Stimulated activated CD8-positive, alpha-beta memory T cell treated with anti-CD3 and anti-CD28 coated beads, Interleukin-7, amount 100 ng/mL, for 24 hours (primary cell): ENCODE measurements at places on chromosomes 12 and 14.
A peak's percentile ranks its signal among the peaks of the same experiment; 100 is the strongest.

GRCh38 chr12:1309613-1310012, 284.8 kb downstream of the FBXL14 start:
- DNase-seq = no peak

- DNase-seq = no peak
Measured at GRCh38 chr14:51094282-51094821, 553 bp downstream of the TRIM9 start.

- no peak for DNase-seq
Measured at GRCh38 chr12:71721783-71722505, 32.7 kb upstream of the RAB21 start.

DNA sequence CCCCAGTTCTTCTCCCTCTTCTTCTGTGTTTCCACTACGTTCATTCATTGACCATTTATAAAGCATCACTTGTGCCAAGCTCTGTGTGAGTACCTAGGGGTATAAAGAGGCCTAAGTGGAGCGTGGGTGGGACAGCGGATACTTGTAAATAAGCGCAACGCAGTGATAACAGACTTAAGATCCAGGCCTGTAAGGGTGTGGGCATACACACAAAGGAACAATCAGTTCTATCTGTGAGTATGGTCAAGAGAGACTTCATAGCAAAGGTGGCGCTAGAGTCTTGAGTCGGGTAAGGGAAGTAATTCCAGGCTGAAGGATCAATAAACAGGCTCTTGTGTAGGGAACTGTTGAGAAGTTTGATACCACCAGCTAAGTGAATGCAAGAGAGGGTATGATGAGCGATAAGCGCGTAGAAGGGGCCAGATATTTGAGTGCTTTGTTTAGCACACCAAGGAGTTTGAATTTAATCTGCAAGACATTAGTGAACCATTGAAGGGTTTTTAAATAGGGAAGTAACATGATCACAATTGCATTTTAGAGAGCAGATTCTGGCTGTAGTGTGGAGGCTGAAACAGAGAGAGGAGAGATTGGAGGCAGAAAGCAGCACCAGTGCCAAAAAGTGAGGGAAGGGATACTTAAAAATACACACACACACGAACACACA, 1.0 kb upstream of the GXYLT1 start:
- DNase-seq = no peak

GRCh38 chr12:84702001-84702400, 210.6 kb downstream of the SLC6A15 start:
- DNase-seq = no peak

DNA sequence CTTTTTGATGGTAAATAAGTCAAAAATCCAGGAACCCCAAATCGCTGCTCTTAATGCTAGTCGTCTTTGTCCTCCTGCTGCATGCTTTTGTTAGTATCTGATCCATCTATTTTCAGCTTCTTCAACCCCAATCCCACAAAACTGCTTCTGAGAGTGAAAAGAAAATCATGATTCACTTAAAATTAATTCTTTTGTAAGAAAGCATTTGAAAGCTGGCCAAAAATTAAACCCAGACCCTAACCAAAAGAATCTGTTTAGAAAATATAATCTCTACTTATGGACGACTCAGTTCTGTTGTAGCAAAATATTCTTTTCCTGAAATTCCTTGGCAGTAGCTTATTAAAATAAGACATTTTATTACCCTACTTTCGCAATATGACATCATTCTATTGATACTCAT, 443.6 kb upstream of the SYT1 start:
- DNase-seq = no peak

GRCh38 chr14:59200195-59200594, 11.7 kb downstream of the DAAM1 start:
- DNase-seq = no peak

GRCh38 chr14:22847661-22848341, 11.4 kb downstream of the MMP14 start:
- no peak for DNase-seq

- peak; percentile 76 for DNase-seq
Measured at GRCh38 chr12:106136263-106136662, 2.5 kb downstream of the NUAK1 start.

- no peak for DNase-seq
Measured at GRCh38 chr14:90693413-90693812, 122.8 kb downstream of the TTC7B start.

GRCh38 chr12:12722435-12723148, 5.4 kb downstream of the CDKN1B start:
- DNase-seq = no peak

DNA sequence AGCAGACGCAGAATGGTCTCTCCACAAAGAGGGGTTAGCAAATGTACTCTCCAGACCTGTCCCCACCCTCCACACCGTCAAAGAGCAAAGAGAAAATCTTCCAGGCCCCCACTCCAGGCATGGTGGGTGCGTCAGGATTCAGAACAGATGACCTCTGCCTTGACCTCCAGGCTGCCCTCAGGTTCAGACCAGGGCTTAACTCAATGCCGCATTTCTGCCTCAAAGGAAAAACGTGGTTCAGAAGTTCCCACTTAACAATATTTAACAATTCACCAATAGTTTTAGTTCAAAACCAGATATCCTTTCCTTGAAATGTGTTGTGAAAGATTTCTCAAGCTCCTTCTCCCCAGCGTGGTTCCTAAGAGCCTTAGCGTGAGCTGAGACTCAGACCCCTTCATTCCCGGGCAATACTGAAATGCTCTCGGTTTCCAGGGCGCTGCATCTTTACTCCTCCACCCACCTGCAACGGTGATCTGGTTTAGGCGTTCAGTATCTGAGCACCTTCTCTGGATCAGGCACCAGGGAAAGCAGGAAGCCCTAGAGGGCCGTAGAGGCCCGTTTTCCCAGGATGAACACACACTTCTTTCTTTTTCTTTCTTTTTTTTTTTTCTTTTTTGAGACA, 22.9 kb downstream of the HSP90AA1 start:
- DNase-seq = no peak

GRCh38 chr14:92595267-92595666, 81.7 kb downstream of the RIN3 start:
- DNase-seq = no peak

- DNase-seq = no peak
Measured at GRCh38 chr12:115763376-115763775, 514.1 kb downstream of the MED13L start.

GRCh38 chr12:28415755-28416154, 225.5 kb downstream of the CCDC91 start:
- DNase-seq = no peak

- DNase-seq = no peak
Measured at GRCh38 chr12:88833641-88834116, 253.4 kb upstream of the KITLG start.

DNA sequence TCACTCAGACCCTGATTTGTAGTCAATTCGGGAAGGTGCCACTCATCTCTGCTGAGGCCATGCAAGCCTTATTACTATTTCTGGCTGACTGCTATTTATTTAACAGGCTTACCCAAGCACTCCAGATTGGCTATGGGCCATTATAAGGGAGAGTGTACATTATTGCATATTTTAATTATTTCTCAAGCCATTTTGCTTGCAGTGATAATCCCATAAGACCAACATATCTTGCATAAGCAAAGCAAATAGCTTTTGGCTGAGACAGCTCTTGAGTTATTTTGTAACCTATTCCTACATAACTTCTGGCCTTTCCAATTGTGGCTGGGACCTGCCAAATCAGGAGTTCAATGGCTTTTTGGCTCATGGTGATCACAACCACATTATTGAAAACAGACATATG, 509.6 kb upstream of the USP15 start:
- DNase-seq = no peak

- DNase-seq = no peak
Measured at GRCh38 chr12:46752396-46752795, 73.4 kb downstream of the SLC38A4 start.

GRCh38 chr14:61578745-61579144, 116.6 kb upstream of the HIF1A start:
- no peak for DNase-seq

DNA sequence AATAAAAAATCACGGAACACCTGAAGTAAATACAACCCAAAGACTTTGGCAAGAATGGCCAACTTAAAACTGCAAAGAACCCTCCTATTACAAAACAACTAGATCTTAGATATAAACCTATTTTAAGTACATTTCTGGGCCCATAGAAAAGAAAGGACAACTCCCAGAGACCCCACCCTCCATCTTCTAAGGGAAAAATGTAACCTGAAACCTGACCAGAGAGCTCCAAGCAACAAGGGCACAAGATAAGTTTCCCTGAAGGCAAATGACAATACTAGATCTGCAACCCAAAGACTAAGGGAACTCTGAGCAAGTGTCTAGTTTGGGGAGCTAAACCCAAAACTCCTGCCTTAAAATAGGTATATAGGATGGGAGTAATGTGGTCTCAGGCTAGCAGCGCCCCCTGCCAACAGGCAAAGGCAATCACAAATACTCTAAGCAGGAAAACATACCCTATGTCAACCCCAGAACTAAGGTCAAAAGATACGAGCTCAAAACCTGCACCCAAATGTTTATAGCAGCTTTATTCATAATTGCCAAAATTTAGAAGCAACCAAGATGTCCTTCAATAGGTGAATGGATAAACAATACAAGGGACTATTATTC, 218.9 kb downstream of the ITPR2 start:
- DNase-seq = no peak

- no peak for DNase-seq
Measured at GRCh38 chr12:62297321-62297720, 37.1 kb downstream of the USP15 start.

DNA sequence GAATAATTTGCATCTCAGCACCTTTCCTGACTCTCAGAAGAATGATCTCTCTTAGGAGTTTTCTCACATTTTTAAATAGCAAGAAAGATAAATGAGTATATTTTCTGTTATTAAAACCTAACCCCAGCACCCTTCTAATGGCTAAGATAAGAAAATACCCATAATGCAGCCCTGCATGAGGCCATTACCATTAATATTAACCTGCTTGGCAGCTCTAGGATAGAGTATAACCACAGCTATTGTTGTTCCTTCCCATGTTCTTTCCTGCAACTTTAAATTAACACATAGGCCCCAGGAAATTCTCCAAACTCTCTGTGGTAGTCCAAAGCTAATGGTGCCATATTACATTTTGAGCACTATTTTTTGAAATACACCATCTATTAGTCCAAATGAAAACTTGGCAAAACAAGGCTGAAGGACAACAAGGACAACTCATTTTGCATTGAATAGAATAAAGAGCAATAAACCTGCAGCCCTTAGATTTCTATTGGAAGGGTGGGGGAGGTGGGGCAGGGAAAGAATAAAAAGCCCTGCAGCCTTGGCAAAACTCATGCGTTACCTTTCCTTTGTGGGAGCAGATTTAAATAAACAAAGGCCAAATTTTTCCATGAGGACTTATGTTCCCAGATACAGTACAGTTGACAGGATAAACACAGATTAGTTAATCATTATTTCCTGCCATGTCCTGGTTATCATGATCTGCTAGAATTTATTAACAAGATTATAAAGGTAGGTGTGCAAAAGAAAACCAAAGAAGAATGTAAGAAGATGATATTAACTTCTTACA, 46.9 kb downstream of the BTG1 start:
- no peak for DNase-seq

GRCh38 chr14:100304825-100305323, 1.4 kb downstream of the SLC25A29 start:
- no peak for DNase-seq

DNA sequence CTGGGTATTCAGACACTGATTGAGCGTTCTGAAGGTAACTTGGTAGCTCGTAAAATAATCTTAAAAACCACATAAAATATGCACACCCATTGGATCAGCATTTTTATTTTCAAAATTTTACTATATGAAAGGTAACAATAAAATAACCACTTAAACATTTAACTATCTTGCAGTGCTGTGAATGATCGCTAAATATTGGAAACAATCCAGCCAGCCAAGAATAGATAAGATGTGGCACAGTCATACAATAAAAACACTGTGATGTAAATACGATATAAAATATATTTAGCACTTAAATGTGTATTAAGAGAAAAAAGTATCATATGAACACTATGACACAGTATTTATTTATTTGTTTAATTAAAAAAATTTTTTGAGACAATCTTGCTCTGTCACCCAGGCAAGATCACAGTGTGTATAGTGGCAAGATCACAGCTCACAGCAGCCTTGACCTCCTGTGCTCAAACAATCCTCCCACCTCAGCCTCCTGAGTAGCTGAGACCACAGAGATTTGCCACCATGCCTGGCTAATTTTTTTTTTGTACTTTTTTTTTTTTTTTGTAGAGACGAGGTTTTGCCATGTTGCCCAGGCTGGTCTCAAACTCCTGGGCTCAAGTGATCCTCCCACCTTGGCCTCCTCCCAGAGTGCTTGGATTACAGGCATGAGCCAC, 39.4 kb downstream of the SDR9C7 start:
- no peak for DNase-seq

- peak; percentile 56 for DNase-seq
Measured at GRCh38 chr14:21308479-21309237, 28.8 kb downstream of the RPGRIP1 start.

DNA sequence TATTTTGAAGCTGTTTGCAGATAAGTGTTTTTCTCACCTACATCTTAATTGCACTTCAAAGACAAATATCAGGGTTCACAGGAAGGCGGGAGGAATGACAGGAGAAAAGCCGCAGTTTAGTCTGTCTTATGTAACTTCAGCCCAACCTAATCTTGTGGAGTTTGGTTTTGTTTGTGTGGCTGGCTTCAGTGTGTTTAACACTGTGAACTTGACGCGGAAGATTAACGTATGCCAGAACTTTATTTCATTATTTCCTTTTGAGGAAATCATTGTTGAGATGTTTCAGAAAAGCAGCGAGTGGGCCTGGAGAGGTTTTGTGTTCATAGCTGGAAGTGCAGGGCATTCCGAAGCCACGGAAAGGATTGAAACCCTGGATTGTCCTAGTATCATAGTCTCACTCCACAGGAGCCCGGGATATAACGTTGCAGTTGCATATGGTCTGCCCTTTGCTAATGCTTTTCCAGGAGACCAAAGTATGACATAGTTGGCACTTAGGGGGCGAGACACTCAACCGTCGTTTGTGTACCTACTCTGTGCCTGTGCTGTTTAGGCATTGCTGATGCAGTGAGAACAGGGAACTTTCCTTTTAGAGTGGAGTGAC, 2.0 kb downstream of the PELI2 start:
- no peak for DNase-seq

- no peak for DNase-seq
Measured at GRCh38 chr12:51871918-51872688, 15.8 kb upstream of the ANKRD33 start.

DNA sequence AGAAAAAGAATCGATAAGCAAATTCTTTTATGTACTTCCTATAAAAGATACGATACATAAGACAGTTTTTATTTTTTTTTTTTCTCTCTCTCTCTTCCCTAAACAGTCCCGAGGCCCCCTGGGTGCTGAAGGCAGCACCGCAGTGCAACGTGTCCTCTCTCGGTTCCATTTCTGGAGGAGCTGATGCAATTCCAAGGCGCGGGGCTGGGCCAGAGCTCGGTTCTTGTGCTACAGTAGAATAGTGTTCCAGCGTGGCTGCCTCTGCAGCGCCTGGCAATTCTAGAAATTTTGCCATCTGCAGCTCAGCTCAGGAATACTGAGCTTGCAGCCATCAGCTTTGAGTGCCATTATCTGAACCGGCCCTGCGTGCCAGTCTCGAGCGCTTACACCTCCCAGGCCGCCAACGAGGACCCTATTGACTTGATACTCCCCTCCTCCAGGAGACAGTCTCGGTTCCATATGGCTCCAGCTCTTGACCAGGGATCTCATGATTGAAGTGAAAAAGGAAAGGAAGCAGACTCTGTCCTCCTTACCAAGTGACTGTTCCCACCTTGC, 630 bp downstream of the ALDH1L2 start:
- no peak for DNase-seq

- DNase-seq = no peak
Measured at GRCh38 chr14:35197015-35197414, 74.7 kb downstream of the PRORP start.

- no peak for DNase-seq
Measured at GRCh38 chr12:11580125-11580751, 69.2 kb upstream of the ETV6 start.
